ENCODE measurements at places on chromosomes 3 and 15.

DNA sequence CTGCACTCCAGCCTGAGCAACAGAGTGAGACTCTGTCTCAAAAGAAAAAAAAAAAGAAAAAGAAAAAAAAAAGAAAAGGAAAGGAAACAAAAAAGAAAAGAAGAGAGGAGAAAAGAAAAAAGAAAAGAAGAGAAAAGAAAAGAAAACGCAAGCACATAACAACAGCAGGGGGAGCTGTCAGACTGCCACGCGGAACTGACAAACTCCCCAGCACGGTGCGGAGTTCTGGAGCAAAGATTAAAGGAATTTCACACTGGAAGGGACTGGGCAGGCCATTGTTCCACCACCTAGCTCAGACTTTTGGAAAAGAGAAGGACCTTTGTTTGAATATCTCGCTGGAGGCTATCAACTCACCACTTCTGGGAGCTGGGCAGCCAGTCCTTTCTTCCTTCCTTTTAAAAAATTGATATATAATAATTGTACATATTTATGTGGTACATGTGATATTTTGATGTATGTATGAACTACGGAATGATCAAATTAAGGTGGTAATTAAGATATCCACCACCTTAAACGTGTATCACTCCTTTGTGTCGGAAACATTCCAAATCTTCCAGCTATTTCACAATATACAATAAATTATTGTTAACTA is 40.5 kb downstream of the DPPA2 start:
- peak; percentile 63 for DNase-seq

DNA sequence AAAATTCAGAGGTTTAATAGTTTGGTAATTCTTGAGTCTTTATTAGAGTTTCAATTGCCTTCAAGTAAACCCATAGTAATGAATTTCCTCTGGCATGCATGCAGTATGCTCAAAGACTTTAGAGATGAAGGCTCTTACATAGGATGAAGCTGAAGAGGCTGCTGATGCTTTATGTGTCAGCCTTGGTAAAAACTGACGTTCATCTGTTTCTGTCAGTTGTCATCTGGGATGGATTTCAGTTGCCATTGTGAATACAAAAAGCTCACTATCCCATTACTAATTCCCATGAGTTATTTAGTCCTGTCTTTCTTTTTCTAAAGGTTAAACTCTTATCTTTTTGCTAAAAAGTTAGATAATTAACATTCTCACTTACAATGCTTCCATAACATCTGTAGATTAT is 136.9 kb upstream of the GBE1 start:
- DNase-seq: no peak

GRCh38 chr15:58981808-58982475 is 5.5 kb upstream of the RNF111 start:
- DNase-seq: no peak

DNA sequence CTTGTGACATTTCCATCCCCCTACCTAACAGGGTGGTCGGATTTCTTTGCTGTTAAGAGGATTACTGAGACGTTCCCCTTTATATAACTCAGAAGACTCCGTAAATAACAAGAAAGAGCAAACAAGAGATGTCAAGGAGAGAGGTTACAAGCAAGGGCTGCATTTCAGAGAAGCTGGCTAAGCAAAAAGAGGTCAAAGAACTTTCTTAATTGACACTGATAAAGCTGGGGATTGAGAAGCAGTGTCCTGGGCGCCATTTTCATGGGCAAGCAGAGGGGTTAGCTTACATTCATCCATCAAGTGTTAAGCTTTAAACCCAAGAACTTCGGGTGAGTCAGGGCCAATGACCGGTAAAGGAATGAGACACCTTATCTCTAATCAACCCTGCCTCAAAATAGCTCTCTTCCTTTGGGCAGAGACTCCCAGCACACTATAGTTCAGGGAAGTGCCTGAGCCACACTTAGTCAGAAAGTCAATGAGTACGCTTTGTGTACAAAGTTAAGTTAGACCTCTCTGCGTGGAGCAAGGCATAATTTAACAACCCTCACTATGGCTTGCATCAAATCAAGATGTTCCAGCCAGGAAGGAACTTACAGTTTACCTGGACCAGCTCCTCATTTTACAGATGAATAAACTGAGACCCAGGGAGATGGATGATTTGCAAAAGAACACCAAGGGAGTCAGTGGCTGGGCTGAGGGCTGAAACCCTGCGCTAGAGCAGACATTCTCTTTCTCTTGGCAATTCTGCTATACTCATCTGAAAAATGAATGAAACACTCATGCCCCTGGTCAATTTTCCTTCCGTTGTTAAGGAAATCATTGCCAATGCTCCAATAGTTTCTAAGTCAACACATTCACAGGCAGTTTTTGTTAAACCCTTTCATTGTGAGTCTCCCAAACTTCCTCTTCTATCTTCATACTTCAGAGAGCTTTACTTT is 44.6 kb downstream of the CCNL1 start:
- DNase-seq: peak; percentile 39

DNA sequence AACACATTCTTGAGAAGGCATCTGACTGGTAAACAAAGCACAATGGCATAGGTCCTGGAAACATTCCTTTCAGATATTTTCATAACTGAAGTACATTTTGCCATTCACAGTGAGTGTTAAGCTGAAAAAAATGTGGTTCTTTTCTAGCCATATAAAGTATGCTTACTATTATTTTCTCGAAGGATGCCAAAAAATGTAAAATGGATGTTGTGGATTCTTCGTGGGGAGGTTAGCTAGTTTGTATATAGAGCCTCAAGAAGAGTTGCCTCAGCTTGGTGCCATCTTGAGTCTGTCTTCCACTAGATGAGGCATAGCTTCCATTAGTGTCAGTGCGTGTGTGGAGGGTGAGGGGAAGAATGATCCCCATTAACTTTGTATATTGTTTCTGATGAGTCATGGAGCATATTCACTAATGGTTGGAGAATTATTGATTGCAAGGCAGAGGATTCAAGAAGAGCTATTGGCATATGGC is 4.1 kb downstream of the MBNL1 start:
- DNase-seq: no peak

DNA sequence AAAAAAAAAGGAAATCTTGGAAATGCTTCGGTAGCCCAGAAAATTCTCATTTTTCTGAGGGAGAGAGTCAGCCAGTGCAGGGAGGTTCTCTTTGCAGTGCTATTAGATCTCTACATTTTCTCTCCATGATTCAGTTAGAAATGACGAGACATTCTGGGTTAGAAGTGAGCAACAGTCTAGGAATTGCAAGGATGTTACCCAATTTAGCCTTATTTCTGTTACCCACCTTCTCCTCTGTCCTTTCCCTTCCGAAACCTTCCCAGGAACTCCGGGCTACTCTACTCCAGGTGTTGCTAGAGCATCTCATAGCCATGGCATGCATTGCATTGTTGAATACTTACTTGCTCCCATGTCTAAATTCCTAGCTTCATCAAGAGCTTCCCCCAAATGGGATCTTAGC is 106.8 kb downstream of the EDEM1 start:
- DNase-seq: no peak

DNA sequence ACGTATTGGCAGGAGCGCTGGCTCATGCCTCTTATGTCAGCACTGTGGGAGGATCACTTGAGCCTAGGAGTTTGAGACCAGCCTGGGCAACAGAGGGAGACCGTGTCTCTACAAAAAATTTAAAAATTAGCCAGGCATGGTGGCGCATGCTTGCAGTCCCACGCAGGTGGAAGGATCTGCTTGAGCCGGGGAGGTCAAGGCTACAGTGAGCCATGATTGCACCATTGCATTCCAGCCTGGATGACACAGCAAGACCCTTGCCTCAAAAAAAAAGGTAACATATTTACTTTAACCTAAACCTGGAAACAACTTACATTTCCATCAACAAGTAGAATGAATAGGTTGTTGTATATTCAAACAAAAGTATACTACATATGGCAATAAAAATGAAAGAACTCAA is 78.1 kb downstream of the HERC2 start:
- no peak for DNase-seq

DNA sequence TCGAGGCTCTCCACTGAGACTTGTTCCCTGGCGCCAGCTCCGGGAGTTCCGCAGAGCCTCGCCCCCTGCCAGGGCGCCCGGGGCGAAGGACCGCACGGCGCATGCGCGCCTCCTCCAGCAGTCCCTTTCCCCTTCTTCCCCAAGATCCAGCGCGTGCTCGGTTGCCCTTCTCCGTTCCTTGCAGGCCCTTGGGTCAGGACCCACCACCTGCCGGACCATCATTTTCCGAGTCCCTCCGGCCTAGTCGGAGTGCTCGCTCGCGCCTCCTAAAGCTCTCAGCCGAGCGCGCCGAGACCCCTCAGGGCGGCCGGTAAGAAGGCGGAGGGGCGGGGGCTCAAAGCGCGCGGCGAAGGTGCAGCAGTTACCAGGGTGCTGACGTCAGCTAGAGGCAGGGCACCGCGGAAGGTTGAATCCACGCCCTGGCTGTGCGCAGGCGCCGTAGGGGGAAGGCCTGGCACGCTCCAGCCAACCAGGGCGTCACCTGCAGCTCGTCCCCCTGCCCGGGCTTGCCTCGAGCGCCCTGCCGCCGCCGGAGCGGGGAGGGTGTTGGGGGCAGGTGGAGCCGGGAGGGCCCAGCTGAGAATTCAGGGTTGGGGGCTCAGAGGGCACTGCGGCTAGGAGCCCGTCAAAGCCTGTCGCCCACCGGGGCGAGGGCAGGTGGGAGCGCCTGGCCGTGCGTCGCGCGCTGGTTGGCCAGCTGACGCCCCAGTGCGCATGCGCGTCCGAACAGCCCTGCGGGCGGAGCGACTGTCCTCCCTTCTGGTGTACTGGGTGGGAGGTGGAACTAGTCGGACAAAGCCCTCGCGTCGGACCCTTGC is at the start of gene TCAIM:
Gene TCAIM, plus strand, starts transcription at position 757 of the 818 bp plus-strand sequence. CDS start 16,017 bp downstream, outside the sequence.
- peak; percentile 93 for DNase-seq

- DNase-seq: peak; percentile 41
Measured at GRCh38 chr3:50226888-50227389, 9.1 kb upstream of the GNAI2 start.

DNA sequence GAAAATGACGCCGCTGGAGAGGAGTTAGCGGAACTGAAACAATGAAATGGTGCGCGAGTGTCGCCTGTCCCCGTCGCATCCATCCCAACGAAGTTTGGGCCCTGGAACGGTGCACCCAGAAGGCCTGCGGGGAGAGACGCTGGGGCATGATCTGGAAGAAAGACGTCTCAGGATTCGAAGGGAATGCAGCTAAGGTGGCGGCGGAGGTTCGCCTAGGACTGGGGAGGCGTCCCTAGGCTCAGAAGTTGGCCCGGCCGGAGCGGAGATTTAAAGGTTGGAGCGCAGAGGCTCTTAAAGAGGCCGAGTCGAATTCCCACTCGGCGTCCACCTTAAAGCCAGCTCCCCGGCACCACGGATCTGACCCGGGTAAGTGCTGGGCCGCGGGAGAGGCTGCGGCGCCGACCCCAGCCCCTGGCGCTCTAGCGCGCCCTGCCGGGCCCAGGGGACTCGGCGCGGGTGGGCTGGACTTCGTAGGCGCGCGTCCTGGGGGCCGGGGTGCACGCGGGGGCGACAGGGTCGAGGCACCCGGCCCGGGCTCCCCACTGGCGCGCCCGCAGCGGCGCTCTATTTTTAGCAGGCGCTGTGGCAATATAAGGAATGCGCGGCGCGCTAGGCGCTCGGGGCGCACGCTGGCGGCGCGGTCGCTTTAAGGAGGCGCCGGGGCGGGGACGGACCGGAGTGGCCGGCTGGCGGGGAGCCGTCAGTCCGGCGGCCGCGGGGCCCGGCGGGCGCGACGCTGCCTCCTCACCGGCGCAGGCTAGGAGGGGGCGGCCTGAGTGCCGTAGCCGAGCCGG is at the start of gene MRAS:
Gene MRAS, plus strand, starts transcription at position 620 of the 794 bp plus-strand sequence. CDS start 24,305 bp downstream, outside the sequence.
- peak; percentile 56 for DNase-seq

DNA sequence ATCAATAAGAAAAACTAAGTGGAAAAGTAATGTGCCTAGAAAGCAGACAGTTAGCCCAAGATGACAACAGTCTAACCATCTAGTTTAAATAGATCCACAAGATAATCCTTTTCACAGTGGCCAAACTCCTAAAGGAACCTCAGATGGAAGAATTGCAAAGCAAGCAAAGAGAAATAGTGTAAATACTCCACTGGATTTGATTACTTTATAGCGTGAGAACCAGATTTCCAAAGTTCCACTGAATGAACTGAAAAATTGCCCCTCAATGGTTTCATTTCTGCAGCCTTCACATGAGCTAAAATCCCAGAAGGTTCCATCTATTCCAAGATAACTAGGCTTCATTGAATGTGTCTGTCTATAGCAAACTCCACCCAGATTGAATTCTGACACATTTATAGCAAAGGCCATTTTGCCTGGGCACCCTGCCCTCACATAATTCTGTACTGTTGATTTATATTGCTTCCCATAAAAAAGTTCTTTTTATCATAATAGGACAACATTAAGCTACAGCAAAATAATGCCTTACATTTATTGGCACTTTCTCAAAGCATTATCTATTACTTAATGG is 129.7 kb upstream of the THBS1 start:
- DNase-seq: no peak

- DNase-seq: peak; percentile 68
Measured at GRCh38 chr15:96331945-96332636, 1.6 kb downstream of the NR2F2 start.

DNA sequence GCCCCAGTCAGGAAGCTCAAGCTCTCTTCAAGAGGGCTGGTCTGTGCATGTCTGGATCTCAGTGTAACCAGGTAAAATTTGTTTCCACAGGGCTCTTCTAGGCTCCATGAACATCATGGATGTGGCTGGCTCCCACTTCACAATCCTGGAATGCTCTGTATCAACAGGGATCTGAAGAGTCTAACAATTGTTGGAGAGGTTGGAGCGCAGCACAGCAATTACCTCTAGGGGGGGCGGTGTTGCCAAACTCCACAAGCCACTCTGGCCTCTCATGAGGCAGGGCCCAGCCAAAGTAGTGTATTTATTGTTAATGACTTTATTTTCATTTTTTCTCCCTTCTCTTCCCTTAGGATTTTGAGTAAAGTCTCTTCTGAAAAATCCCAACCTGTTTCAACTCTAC is 6.1 kb upstream of the EIF2B5 start:
- peak; percentile 60 for DNase-seq

- no peak for DNase-seq
Measured at GRCh38 chr3:4827767-4828166, 151.5 kb upstream of the BHLHE40 start.

DNA sequence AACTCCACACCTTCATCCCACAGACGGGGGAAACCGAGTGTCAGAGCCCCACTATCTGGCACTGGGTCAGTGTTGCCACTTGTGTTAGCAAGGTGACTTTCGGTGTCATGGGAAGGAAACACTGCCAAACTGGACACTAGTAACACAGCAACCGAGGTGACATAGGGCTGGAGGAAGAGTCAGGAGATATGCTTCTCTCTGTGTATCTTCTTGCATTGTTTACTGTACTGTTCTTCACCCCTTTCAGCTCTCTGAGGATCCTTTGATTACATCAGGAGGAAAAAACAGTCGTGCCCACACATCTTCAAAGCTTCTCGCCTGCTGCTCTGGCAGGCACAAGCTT is 109.4 kb upstream of the RAD18 start:
- no peak for DNase-seq

GRCh38 chr15:44713006-44713966 is 2.0 kb downstream of the B2M start:
- peak; percentile 70 for DNase-seq

All from HT-29 (cell line).